ENCODE measurements at places on chromosomes 7 and 10. TPM values are rescaled to one million over a fixed set of nuclear protein-coding genes. Genes with fewer than 3 reads are reported as not detected.

The SH2B2 gene
- total RNA-seq: 0.90 TPM

The IFIT1B gene
- not detected for total RNA-seq

The CLDN4 gene
- total RNA-seq: under 0.01 TPM

The OR9A4 gene
- total RNA-seq: not detected

The HOGA1 gene
- total RNA-seq: 0.09 TPM

The HOXA11 gene
- 0.09 TPM for total RNA-seq

The RTKN2 gene
- 0.09 TPM for total RNA-seq

The ANKRD2 gene
- 0.36 TPM for total RNA-seq

The ZNF282 gene
- 25.0 TPM for total RNA-seq

The NKX1-2 gene
- total RNA-seq: not detected

The KRIT1 gene
- total RNA-seq: 37.2 TPM

The CLEC5A gene
- total RNA-seq: not detected

The TMEM176B gene
- total RNA-seq: 0.09 TPM

The IGFBP3 gene
- 6.7 TPM for total RNA-seq

The SSBP1 gene
- total RNA-seq: 181 TPM

The GPER1 gene
- 0.75 TPM for total RNA-seq

The SLC25A40 gene
- total RNA-seq: 3.0 TPM

The ARHGAP21 gene
- total RNA-seq: 43.2 TPM

The MRLN gene
- not detected for total RNA-seq

The CLDN3 gene
- total RNA-seq: 0.09 TPM

The POLR2J3 gene
- 26.5 TPM for total RNA-seq

The OPN1SW gene
- total RNA-seq: not detected

The KAT6B gene
- 9.7 TPM for total RNA-seq

The CDHR3 gene
- 1.7 TPM for total RNA-seq

The POU6F2 gene
- total RNA-seq: not detected

The BPGM gene
- 29.8 TPM for total RNA-seq

The NKX2-3 gene
- not detected for total RNA-seq

The DNA2 gene
- 5.3 TPM for total RNA-seq

The AASS gene
- 42.1 TPM for total RNA-seq

The PRR15 gene
- total RNA-seq: 0.45 TPM

The MPLKIP gene
- total RNA-seq: 19.3 TPM

The SLC13A4 gene
- total RNA-seq: not detected

The TSPAN12 gene
- total RNA-seq: 10.7 TPM

The KCNIP2 gene
- total RNA-seq: 0.27 TPM

The LBX1 gene
- not detected for total RNA-seq

The ZNF804B gene
- not detected for total RNA-seq

The NUDT13 gene
- 1.6 TPM for total RNA-seq

The PWWP2B gene
- total RNA-seq: 10.5 TPM
